LoVo (cell line): ENCODE measurements at places on chromosomes 1 and 21.

GRCh38 chr1:206591226-206591625, 21.0 kb downstream of the EIF2D start:
- DNase-seq: no peak

- DNase-seq: no peak
Observed at GRCh38 chr1:28126783-28127490, 38.5 kb upstream of the EYA3 start.

DNA sequence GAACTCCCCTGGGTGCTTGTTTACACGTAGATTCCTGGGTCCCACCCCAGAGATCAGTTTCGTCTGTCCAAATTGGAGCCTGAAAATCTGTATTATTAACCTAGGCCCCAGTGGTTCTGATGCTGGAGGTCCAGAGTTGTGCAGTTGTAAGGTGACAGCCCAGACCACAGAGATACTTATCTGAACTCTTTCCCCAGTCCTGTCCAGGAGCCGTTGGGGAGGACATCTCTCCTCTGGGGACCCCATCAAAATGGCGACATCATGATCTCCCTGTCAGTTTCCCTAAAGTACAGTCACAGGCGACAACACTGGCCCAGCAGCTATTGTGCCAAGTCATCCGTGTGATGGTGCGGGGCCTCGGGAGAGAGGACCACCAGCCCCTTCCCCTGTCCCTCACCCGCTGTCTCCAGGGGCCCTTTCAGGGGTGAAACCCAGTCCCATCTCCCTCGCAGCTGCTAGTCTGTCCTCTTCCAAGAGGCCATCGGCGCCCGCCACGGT, 749 bp upstream of the EFHD2 start:
- DNase-seq: no peak

DNA sequence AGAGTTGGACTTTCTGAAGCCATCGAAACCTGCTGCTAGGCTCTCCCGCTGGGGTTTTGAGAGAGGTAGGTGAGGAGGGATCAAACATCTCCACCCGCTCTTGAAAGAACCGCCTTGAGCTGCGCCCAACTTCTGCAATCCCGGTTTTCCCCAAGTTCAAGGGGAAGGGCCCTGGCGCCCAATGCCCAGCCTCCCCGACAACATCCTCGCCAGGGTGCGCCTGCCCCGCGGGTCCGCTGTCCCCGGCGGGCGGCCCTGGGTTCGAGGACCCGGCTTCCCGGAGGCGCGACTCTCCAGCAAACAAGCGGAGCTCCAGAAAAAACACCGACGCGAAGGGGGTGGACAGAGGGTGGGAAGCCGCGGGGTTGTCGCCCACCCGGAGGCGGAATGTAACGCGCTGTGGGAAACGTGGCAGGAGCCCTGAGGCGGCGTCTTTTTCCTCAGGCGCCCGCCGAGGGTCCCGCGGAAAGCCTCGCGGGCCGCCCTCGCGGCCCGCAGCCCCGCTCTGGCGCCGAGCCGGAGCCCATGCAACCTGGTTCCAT, 607 bp downstream of the BTG3 start:
- no peak for DNase-seq

- DNase-seq: no peak
Observed at GRCh38 chr1:60575326-60575977, 501.9 kb upstream of the C1orf87 start.

DNA sequence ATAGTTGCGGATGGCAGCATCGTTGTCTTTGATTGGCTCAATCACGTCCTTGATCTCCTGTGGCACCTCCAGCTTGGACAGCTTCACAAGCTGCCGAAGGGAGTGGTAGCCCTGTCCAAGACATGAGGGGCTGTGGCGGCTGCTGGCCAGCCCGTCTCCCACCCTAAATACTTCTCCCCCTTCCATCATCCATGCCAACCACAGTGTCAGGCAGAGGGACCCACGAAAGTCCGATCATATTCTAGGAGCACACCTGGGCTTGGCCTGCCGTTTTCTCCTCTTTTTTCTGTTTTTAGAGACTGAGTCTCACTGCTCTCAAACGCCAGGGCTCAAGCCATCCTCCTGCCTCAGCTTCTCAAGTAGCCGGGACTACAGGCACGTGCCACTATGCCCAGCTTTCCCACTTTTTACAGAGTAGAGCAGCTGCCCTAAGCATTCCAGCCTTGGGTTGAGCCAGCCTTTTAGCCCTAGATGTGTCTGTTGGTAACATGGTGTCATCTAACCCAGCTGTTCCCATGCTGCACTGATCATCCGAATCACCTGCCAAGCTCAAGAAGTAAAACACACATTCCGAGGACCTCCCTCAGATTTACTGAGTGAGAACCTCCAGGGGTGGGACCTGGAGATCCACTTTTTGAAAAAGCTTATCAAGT, 10.4 kb downstream of the MTHFR start:
- no peak for DNase-seq

- no peak for DNase-seq
Observed at GRCh38 chr21:45818276-45818903, 163.2 kb upstream of the COL6A1 start.

GRCh38 chr1:221276896-221277409, 397.7 kb downstream of the HLX start:
- DNase-seq: no peak

DNA sequence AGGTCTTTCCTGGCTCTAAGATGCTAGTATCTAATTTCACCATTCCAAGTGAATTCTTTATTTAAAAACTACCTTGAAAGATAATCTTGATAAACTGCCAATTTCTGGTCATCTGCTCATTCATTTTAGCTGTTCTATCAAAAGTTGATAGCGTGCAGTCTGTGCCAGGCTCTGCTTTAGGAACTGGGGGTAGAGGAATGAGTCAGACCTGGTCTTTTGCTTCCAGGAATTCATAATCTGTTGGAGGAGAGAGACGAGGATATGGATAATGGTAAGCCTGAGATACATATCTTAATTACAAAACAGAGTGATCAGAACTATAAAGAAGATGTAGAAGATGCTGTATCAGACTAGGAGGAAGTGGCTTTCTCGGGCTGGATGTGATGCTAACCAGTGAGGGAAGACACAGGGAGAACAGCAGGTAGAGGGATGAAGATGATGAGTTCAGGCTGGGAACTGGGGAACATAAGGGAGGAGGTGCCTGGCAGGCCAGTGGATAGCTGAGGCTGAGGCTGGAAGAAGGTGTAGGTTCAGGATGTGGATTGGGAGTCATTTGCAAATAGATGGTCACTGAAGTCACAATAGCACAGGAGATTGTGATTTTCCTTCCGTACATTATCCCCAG, 12.3 kb upstream of the PHC2 start:
- DNase-seq: no peak

DNA sequence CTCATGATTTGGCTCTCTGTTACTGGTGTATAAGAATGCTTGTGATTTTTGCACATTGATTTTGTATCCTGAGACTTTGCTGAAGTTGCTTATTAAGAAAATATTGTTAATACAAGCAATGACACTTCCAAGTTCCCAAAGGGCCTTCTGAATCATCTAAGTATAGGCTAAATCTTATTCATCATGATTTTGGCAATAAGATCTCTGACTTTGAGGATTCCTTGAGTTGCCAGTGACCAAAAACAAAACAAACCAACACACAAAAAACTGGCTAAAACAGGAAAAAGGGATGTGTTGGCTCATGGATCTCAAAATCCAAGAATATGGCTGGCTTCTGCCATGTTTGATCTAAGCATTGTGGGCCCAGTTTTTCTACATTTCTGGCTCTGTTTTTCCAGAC, 163.4 kb downstream of the HHIPL2 start:
- DNase-seq: no peak

DNA sequence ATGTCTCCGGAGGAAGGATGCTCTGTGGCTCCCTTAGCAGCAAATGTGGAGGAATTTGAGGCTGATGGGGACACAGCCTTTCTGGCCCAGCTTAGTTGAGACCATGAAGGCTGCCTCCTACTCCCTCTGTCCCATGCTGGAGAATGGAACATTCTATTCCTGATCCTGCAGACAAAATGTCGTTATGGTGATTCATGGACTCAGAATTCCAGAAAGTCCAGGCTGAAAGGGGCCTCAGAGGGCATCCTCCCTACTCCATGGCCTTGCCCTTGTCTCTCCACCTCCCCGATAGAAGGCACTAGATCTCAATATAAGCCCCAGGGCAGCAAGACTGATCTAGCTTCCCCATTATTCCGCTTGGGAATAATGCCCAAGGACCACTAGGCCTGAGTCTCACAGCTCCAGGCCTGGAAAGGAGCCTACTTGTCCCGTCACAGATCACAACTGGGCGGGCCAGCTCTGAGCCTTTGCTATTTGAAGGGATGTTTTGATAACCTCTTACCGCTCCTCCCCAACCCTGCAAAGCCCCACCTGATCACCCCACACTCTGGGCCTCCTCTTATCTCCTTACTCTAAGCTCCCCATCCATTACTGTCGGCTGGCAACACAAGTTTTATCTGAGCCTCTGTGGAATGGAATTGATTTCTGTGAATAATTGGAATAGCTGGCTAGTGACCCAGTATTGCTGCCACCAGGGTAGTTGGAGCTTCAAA, 52.8 kb upstream of the TRABD2B start:
- DNase-seq: no peak
